ENCODE measurements at places on chromosomes 2 and 18. TPM values are rescaled to one million over a fixed set of nuclear protein-coding genes. Genes with fewer than 3 reads are reported as not detected.
A peak's percentile ranks its signal among the peaks of the same experiment; 100 is the strongest.

Gene GNLY
- total RNA-seq, result 9.0 TPM

Gene G6PC2
- total RNA-seq, result not detected

Gene RNF144A
- 14.9 TPM for total RNA-seq

Gene OTX1
- not detected for total RNA-seq

Gene UGT1A4
- not detected for total RNA-seq

Gene PRKCE
- 9.6 TPM for total RNA-seq

DNA sequence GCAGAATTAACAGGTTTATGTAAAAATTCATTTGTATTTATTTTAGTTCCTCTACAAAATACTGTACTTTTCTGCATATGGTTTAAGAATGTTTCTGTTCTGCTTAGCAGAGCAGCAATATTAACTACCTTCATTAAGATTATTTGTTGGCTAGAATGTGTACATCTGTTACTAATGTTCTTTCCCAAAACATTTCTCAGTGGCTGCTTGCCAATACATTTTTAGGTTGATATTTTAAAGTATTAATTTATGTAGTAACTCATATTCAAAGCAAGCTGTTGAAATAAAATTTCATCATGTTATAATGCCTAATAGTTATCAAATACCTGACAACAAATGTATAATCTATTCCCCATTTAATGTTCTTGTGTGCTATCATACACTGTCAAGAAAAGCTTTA lies 40.3 kb downstream of the PRKD3 start:
- DNase-seq, result no peak

DNA sequence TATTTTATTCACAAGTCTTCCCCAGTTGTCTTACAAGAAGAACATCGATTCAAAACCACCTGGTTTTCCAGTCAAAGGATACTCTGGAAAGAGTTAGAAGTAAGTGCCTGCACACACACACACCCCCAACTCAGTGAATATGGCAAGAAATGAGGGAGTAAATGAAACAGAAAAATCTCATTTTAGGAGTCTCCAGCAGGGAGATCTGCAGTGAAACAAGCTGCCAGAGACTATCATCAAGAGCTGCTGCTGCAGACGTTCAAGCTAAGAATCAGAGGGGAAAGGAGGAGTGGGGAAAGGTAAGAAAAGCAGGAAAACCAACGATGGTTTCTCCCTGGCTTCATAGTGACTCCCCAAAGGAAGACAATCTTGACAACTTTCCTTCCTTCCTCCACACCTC lies 2.4 kb downstream of the ALK start:
- no peak for DNase-seq

DNA sequence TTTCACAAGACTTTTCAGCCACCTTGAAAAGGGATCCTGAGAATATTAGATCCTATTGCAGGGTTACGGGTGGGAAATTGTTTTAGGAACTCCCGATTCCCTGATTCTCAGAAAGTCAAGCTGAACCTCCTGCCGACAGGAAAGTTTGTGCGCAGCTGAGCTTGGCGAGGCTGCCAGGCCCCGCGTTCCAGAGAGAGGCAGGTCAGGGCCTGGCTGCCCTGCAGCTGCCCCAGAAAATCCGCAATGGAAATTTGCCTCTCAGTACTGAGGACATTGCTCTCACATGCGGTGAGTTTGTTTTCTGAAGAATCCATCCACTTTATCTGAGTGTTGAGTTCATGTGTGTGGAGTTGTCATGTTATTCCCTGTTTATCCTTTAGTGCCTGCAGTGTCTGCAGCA lies 144.2 kb downstream of the RTP5 start:
- DNase-seq, result no peak

- no peak for DNase-seq
Measured at GRCh38 chr2:207534417-207534816, 4.7 kb downstream of the CREB1 start.

- DNase-seq, result no peak
Measured at GRCh38 chr2:132593171-132593570, 76.8 kb downstream of the LYPD1 start.

DNA sequence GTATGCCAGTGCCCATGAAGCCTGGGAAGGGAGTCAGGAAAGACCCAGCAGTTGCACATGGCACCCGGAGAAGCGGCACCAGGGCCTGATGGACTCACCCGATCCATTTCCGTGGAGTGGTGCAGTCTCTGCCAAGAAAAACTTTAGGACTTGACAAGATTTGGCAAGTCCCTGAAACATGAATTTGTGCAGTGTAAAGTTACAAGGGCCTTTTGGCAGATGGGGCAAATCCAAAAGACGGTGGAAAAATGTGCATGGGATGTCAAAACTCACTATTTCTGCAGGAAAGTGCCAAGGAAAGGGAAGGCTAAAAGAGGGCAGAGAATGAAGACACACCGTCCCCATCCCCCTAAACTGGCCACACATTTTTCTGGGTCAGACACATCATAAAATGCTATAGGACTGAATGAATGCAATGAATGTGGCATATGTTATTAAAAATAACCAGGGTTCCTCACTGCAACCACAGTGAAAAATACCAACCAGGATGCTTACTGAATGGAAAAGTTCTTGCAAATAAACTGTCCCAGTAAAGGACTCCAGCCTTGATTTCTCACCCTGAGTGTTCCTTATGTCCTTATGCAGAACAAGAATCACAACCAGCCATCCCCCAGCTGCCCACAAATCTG lies 173.5 kb upstream of the SIX2 start:
- no peak for DNase-seq

- no peak for DNase-seq
Measured at GRCh38 chr2:164257742-164258141, 363.5 kb downstream of the GRB14 start.

GRCh38 chr2:169963786-169964185 lies 136.5 kb downstream of the UBR3 start:
- no peak for DNase-seq

DNA sequence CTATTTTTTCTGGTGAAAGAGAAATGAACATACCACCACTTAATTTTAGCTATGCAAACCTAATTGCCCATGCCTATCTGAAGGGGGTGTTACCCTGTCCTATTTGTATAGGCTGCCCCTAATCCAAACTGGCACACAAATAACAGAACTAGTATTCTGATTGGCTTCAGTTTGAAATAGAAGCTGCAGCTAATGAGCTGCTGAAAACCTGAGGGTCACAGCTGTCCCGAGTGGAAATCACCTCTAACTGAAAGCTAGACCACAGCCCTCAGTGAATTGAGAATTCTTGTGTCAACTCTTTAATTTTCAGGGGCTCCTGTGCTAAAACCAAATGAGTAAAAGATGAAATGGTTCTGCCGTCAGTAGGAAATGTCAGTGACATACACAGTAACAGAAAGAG lies 28.7 kb downstream of the CCDC141 start:
- DNase-seq, result no peak

GRCh38 chr2:111628221-111628620 lies 255.8 kb downstream of the ANAPC1 start:
- no peak for DNase-seq

DNA sequence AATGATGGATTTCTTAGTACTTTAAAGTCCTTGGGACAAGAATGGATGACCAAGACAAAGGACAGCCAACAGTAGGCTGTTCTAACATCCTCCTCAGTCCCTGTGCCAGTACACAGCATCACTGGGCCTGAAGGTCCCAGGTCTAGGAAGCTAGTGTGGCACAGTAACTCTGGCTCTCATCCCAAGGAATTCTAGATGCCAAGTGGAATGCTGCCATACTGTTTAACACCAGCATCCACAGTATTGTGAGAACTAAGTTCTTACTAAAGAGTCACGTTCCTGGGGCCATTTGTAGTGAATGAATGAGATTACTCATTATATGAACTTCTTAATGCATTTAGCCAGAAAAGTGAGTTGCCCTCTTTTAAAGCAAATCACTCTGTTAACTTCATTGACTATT lies 68.2 kb upstream of the LYPD1 start:
- no peak for DNase-seq

- no peak for DNase-seq
Measured at GRCh38 chr2:154439156-154439555, 259.3 kb upstream of the KCNJ3 start.

DNA sequence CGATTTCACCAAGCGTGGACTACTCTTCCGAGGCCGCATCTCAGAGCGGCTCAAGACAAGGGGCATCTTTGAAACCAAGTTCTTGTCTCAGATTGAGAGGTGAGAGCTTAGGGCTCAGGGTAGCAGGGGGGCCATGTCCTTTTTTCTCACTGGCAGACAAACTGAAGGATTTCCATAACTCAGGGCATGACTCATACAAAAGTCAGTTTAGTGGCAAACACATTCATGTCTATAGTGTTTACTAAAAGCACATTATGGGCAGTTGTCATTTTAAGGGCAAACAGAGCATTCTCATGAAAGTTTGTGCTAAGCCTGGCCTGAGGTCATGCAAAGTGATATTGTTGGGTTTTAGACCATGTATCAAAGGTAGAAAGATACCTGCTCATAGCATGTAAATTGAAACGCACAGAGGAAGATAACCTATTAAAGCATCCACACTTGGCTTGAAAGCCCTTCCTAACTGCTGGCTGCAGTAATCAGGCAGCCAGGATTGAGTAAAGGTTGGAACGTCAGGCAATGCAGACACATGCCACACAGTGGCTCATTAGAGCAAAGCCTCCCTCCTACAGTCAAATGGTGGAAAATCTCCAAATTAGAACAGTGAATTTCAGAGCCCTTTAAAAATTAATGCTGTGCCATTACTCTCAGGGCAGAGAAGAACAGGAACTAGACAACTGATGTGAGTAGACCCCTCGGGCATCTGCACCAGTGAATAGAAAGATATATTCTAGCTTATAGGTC lies 54.2 kb downstream of the HK2 start:
- no peak for DNase-seq

- DNase-seq, result peak; percentile 46
Measured at GRCh38 chr2:127085317-127085681, 21.7 kb downstream of the BIN1 start.

- no peak for DNase-seq
Measured at GRCh38 chr2:232299084-232299483, 79.5 kb upstream of the ALPP start.

DNA sequence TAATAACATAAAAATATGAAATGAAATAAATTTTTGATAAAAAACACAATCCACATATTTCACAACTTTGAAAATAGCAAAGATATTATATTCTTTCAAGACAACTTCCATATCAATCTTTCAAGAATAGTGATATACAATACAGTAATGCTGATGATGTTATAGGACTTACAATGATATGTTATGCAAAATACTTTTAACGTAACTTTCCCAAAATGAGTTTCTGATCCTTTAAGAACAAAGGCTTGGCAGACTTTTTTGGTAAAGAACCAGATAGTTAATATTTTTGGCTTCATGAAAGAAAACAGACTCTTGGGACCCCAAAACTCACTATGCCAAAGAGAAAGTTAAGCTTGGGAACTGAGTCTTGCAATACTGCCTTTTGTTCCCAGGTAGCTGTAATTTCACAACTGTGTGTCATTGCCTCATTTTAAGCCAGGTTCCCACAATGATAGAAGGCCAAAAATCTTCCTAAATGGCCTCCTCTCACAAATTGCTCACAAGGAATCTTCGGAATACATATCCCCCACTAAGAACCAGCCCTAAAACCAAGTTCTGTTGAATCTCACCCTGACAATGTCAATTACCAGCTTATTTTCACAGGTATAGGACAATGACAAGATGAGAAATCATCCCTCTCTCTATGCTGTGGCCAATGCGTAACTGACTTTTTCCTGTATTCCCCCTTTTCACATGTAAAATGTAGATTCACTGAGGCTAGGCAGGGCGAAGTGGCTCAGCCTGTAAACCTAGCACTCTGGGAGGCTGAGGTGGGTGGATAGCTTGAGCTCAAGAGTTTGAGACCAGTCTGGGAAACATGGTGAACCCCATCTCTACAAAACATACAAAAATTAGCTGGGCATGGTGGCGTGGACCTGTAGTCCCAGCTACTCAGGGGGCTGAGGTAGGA lies 54.8 kb upstream of the STRN start:
- no peak for DNase-seq

GRCh38 chr18:79580498-79581171 lies 99.0 kb upstream of the CTDP1 start:
- no peak for DNase-seq

DNA sequence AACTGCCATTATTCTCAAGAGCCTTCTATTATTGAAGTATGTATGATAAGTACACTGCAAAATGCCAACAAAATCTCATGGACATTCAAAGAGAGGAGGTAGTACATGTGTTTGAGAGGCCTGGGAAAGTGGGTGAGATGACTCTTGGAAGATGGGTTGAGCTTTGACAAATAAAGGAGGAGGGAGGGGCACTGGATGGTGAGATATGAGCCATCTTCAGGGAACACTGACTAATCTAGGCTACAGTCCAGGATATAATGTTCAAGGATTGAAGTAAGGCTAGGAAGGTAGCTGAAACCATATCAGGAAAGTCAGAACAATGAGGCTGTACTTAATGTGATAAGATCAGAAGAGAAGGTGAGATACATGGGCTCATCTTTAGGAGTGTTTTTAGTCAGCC lies 559.7 kb downstream of the ZEB2 start:
- DNase-seq, result no peak

- DNase-seq, result no peak
Measured at GRCh38 chr2:38407111-38407682, 30.1 kb upstream of the ATL2 start.

DNA sequence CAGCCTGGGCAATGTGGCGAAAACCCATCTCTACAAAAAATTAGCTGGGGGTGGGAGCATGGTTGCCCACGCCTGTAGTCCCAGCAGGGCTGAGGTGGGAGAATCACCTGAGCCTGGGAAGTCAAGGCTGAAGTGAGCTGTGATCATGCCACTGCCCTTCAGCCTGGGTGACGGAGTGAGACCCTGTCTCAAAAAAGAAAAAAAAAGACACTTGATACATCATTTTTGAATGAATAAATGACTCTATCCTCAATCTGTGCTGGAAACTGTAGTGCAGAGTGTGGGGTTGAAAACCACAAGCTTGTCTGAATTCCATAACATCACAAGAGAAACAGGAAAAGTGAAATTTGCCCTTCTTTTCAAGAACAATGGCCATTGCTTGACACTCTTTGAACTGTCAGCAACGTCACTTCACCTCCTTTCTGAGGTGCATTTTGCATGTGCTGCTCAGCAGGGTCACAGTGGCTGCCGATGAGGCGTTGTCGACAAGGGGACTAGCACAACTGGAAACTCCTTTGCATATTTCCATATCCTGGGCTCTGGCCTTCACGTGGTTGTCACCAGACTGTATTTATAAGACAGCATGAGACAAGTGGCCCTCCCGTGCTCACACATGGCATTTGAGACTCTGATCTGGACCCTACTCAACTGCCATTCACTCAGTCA lies 54.2 kb downstream of the DDX1 start:
- no peak for DNase-seq

GRCh38 chr2:27701676-27702075 lies 38.0 kb downstream of the SLC4A1AP start:
- no peak for DNase-seq

DNA sequence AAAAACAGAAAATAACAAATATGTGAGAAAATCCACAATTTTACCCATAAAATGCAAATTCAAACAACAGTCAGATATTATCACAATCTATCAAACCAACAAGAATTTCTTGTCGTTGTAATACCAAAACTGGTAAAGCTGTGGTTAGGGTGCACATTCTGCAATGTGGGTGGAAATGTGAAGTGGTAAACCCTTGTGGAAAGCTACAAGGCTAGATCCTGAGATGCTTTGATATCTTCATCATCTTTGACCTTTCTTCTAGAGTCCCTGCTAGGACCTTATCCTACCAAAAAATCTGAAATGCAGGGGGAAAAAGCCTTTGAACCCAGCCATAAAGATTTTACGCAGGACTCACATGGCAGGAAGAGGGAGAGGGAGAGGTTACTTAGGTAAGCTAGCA lies 17.2 kb upstream of the ATG16L1 start:
- no peak for DNase-seq
